ENCODE measurements at places on chromosomes 6 and 20. TPM values are rescaled to one million over a fixed set of nuclear protein-coding genes. Genes with fewer than 3 reads are reported as not detected.

RIMS4 gene
- total RNA-seq: 0.05 TPM

ZBTB12 gene
- 3.5 TPM for total RNA-seq

DEFB128 gene
- total RNA-seq: not detected

MUC22 gene
- total RNA-seq: not detected

GLP1R gene
- total RNA-seq: 0.05 TPM

ULBP3 gene
- total RNA-seq: not detected

NAA20 gene
- total RNA-seq: 61.5 TPM

NKAIN2 gene
- not detected for total RNA-seq

NRSN1 gene
- total RNA-seq: not detected

- no peak for DNase-seq
- no peak overlapping the region for H3K4me3 ChIP-seq
- H3K36me3 ChIP-seq: no peaks in the 10 kb centered on the region
- no peaks in the 10 kb centered on the region for H3K4me1 ChIP-seq
- H3K27ac ChIP-seq: no peak overlapping the region
- no peaks in the 10 kb centered on the region for H3K27me3 ChIP-seq
Measured at GRCh38 chr6:81808851-81809570, 56.5 kb upstream of the TENT5A start.

DNA sequence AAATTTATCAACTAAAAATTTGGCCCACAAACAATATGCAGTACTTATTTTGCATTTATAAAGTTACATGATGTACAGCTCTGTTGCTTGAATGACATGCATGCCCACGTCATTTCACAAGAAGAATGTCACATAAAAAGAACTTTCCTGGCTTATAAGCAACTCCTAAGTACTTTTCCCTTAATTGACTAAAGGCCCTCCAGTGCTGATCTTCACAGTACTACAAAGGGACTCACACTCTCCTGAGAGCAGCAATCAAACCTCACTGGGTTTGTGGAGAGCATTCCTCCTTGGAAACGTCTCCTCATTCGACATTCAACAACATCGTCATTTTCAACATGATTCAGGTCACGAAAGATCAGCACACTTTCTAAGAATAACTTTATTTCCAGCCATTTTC, 111.1 kb downstream of the IPCEF1 start:
- peaks cover 20% of the 10 kb centered on the region for H3K4me1 ChIP-seq
- H3K36me3 ChIP-seq: no peaks in the 10 kb centered on the region
- no peaks in the 10 kb centered on the region for H3K27me3 ChIP-seq

GRCh38 chr20:13426870-13427269, 205.8 kb downstream of the ISM1 start:
- no peak overlapping the region for H3K27ac ChIP-seq
- no peak for DNase-seq
- H3K36me3 ChIP-seq: 0 out of 2 replicates have a peak, but pooled peaks cover 4% of the 10 kb centered on the region
- H3K27me3 ChIP-seq: no peaks in the 10 kb centered on the region
- peaks cover 4% of the 10 kb centered on the region for H3K4me1 ChIP-seq

GRCh38 chr6:147642458-147642857, 134.0 kb downstream of the SAMD5 start:
- H3K4me1 ChIP-seq: no peaks in the 10 kb centered on the region
- no peak for DNase-seq
- H3K27me3 ChIP-seq: no peaks in the 10 kb centered on the region
- H3K27ac ChIP-seq: no peak overlapping the region
- H3K4me3 ChIP-seq: no peak overlapping the region
- no peaks in the 10 kb centered on the region for H3K36me3 ChIP-seq

GRCh38 chr6:128413291-128413690, 107.1 kb downstream of the PTPRK start:
- H3K36me3 ChIP-seq: no peaks in the 10 kb centered on the region
- H3K27me3 ChIP-seq: no peaks in the 10 kb centered on the region
- H3K4me1 ChIP-seq: no peaks in the 10 kb centered on the region
- no peak for DNase-seq
- no peak overlapping the region for H3K4me3 ChIP-seq

- H3K36me3 ChIP-seq: peaks cover 21% of the 10 kb centered on the region
- H3K4me1 ChIP-seq: no peaks in the 10 kb centered on the region
- H3K27me3 ChIP-seq: no peaks in the 10 kb centered on the region
- no peak for DNase-seq
- no peak overlapping the region for H3K27ac ChIP-seq
Measured at GRCh38 chr6:155273431-155273830, 9.6 kb downstream of the CLDN20 start.

- H3K4me3 ChIP-seq: no peak overlapping the region
- no peak for DNase-seq
- no peaks in the 10 kb centered on the region for H3K4me1 ChIP-seq
Measured at GRCh38 chr6:30149858-30150550, 11.0 kb downstream of the TRIM10 start.

GRCh38 chr6:170201361-170201760, 89.5 kb downstream of the DLL1 start:
- no peak for DNase-seq
- H3K36me3 ChIP-seq: no peaks in the 10 kb centered on the region
- no peak overlapping the region for H3K27ac ChIP-seq
- H3K4me1 ChIP-seq: no peaks in the 10 kb centered on the region
- H3K4me3 ChIP-seq: no peak overlapping the region

- H3K4me3 ChIP-seq: no peak overlapping the region
- H3K36me3 ChIP-seq: no peaks in the 10 kb centered on the region
- H3K27me3 ChIP-seq: no peaks in the 10 kb centered on the region
- H3K4me1 ChIP-seq: no peaks in the 10 kb centered on the region
- no peak for DNase-seq
Measured at GRCh38 chr6:161545741-161546140, 271.9 kb upstream of the AGPAT4 start.

DNA sequence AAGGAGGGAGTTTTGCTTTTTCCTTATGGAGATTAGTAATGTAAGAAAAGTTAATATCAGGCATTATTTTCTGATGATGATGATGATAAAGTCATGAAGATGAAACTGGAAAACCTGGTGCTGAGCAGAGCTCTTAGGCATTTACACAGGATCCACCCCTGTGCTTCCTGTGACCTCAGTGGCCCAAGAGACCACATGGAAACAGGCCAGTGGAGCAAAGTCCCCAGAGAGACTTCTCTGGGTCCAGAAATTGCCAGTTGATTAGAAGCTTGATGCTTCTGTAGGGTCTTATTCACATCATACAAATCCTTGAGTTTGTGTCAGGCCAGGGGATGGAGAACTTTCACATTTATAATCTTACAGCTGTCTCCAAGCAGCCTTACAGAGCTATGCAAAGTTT, 46.1 kb downstream of the SLC13A3 start:
- no peaks in the 10 kb centered on the region for H3K36me3 ChIP-seq
- H3K27ac ChIP-seq: no peak overlapping the region
- DNase-seq: no peak
- H3K4me1 ChIP-seq: no peaks in the 10 kb centered on the region
- no peak overlapping the region for H3K4me3 ChIP-seq

GRCh38 chr20:62073323-62073722, 7.6 kb upstream of the TAF4 start:
- DNase-seq: no peak
- H3K4me1 ChIP-seq: no peaks in the 10 kb centered on the region
- H3K36me3 ChIP-seq: no peaks in the 10 kb centered on the region
- H3K27ac ChIP-seq: no peak overlapping the region
- no peaks in the 10 kb centered on the region for H3K27me3 ChIP-seq

DNA sequence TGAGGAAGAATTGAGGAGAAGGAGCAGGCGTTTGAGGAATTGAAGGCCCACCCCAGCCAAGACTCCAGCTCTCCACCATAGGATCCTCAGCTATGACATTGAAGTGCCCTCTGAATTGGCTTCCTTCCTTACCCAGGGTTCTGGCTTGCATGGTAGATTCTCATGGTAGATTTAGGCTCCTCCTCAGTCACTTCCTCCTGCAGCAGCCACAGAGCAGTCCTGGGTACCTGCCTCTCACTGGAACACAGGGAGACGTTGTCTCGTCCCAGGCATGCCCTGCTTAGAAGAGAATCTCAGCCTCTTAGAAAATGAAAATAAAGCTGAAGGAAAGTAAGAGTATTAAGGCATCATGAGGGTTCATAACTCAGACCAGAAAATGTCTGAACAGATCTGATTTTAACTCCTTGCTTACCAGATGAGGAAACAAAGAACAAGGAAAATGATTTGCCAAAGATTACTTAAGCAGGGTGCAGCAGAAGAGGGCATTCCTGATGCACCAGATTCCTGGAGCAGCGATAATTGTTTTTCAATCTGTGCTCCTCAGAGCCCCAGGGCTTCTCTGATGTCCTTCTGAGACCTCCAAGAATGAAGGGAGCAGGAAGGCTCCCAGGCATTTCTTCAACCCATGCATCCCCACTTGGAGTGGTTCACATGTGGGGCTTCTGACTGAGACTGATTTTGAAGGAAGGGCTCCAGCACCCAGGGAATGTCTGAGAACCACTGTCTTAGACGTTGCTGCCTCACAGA, 219.8 kb downstream of the HIVEP2 start:
- no peaks in the 10 kb centered on the region for H3K36me3 ChIP-seq
- peaks cover 10% of the 10 kb centered on the region for H3K4me1 ChIP-seq
- H3K4me3 ChIP-seq: no peak overlapping the region
- H3K27ac ChIP-seq: no peak overlapping the region
- no peak for DNase-seq

GRCh38 chr6:21522797-21523456, 70.6 kb upstream of the SOX4 start:
- DNase-seq: no peak
- H3K36me3 ChIP-seq: no peaks in the 10 kb centered on the region

- no peaks in the 10 kb centered on the region for H3K27me3 ChIP-seq
- H3K27ac ChIP-seq: no peak overlapping the region
- H3K4me1 ChIP-seq: no peaks in the 10 kb centered on the region
Measured at GRCh38 chr6:134341999-134342567, 24.2 kb upstream of the SGK1 start.

- H3K27me3 ChIP-seq: no peaks in the 10 kb centered on the region
- no peak for DNase-seq
- H3K4me3 ChIP-seq: peak overlapping the region; percentile 71
- peaks cover 22% of the 10 kb centered on the region for H3K4me1 ChIP-seq
Measured at GRCh38 chr6:136787726-136788068, 4.6 kb downstream of the MAP3K5 start.

- no peak for DNase-seq
- no peaks in the 10 kb centered on the region for H3K36me3 ChIP-seq
- no peaks in the 10 kb centered on the region for H3K4me1 ChIP-seq
- no peak overlapping the region for H3K27ac ChIP-seq
Measured at GRCh38 chr6:54646069-54646950, 200.3 kb upstream of the FAM83B start.

DNA sequence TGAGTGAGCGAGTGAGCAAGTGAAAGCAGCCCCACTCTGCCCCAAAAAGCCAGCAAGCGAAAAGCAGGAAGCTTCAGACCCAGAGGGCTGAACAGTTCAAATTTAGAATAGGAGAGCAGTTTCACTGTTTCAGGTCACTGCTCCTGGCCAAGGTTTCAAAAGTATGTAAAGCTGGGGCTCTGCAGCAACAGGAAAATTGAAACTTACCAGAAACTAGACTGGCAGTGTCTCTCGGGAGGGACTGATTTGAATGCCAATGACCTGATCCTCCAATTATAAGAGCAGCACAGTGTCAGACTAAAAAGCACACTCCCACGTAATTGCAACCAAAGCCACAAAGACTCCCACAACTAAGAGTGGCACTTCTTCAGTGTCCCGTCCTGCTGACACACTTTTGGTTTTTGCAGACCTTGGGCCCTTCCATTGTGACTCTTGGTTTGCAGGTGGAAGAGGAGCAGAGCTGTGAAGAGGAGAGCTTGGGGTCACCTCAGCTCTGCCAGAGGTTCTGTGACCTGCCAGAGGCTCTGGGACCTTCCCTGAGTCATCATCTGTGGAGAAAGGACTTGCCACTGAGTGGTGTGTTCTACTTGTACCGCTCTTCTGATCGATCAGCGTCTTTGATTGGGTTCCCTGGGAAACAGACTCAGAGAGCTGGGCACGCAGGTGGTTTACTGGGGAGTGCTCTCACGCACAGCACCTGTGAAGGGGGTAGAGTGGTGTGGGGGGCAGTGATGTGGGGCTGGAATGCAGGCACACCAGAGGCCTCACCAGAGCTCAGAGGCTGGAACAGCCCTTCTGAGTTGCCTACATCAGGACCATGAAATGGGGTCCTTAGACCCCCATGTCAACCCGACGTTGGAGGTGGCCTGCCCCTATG, 52.7 kb upstream of the PTGIS start:
- peaks cover 37% of the 10 kb centered on the region for H3K4me1 ChIP-seq
- peak overlapping the region; percentile 8 for H3K4me3 ChIP-seq
- no peaks in the 10 kb centered on the region for H3K36me3 ChIP-seq
- DNase-seq: peak; percentile 100
- H3K27ac ChIP-seq: peak overlapping the region; percentile 57

DNA sequence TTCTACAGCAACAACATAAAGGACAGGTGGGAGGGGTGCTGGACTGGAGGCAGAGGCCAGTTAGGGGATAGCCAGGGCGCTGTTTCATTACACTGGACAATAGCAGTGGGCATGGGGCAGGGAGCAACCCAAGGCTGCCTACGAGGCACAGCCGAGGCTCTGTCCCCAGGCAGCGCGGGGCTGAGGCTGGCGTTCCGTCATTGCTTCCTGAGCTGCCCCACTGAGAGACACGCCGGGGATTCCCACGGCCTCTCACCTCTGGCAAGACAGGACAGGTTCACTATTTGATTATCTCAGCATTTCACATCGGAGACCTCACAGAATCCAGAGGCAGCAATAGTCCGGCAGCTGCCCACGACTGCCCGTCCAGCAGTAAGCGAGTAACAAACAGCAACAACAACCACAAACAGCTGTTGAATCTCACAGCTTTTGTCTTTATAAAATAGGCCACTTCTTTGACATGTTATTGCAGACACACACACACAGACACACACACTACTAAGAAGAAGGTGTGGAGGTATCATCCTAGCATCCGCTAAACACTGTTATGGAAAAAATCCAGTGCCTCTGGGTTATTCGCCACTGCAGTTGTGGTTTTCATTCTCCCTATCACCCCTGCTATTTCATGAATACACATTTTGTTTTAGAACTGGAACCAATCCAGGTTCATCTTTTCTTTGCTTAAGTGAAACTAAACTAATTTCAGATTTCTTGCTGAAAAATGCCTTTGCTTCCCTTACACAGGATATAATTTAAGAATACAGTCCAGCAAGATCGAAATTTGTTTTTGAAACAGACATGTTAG, 19.5 kb downstream of the KIF25 start:
- H3K36me3 ChIP-seq: no peaks in the 10 kb centered on the region
- no peak overlapping the region for H3K27ac ChIP-seq
- no peak overlapping the region for H3K4me3 ChIP-seq

DNA sequence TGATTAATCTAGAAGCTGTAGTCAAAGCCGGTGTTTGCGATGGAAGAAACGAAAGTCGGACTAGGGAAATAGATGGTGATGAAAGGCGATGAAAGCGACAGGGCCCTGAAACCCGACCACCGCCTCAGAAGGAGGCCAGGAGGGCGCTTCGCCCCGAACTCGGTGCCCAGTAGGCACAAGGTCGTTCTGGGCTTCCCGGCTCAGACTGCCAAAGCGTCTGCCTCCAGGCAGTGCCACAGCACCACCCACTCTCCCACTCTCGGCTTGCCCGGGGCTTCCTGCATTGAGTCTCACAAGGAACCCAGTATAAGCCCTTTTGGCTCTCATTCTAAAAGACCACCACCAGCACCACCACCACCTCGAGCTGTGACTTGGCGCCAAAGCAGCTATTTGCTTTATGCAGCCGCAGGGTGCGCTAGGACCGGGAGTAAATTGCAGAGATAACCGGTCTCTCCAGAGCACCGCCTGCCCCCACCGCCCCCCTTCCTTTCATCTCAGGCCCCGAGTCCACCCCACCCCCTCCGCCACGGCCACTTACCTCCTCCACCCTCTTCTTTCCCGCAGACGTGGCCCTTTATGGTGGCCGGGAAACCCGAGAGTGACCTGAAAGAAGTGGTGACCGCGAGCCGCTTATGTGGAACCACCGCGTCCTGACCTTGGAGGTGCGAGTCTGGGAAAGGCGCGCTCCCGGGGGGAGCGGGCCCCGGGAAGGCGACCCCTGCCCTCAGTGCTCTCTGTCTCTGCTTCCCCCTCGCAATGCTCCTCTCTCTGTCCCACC, 2.4 kb downstream of the TCF21 start:
- H3K27ac ChIP-seq: no peak overlapping the region
- H3K4me3 ChIP-seq: no peak overlapping the region
